ENCODE measurements at places on chromosomes 12 and 14.
A peak's percentile ranks its signal among the peaks of the same experiment; 100 is the strongest.

GRCh38 chr12:48247181-48247966, 44.3 kb upstream of the OR10AD1 start:
- no peak for DNase-seq

DNA sequence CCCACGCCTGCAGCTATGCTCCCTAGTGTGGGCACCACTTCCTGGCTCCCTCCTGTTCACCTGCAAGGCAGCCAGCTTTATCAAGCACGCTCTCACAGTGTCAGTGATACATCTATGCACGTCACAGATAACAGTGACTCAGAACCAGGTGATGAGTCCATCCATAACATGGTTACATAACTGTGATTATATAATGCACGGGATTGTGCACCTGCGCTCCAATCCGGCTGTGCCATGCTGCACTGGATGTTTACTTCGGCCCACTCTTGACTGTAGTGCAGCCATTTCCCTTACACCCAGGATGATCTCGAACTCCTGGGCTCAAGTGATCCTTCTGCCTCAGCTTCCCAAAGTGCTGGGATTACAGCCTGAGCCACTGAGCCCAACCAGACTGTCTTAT, 38.4 kb upstream of the CEP83 start:
- no peak for DNase-seq

GRCh38 chr12:114190971-114191370, 215.0 kb downstream of the TBX5 start:
- no peak for DNase-seq

DNA sequence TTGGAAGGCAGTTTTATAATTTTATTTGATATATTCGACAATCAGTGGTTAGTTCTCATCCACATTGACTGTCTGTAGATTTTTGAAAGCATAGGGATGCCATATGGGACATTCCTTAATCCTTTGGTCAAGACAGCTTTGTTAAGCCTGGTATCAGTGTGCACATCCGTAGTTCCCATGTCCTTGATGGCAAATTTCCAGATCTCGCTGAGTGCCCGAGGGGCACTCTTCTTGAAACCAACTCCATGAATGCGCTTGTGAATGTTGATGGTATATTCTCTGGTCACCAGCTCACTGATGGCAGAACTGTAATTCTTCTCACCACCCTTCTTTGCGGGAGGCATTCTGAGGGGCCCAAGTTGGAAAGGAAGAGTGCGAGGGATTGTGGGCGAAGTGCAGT, 6.1 kb upstream of the DENND5B start:
- DNase-seq: no peak

DNA sequence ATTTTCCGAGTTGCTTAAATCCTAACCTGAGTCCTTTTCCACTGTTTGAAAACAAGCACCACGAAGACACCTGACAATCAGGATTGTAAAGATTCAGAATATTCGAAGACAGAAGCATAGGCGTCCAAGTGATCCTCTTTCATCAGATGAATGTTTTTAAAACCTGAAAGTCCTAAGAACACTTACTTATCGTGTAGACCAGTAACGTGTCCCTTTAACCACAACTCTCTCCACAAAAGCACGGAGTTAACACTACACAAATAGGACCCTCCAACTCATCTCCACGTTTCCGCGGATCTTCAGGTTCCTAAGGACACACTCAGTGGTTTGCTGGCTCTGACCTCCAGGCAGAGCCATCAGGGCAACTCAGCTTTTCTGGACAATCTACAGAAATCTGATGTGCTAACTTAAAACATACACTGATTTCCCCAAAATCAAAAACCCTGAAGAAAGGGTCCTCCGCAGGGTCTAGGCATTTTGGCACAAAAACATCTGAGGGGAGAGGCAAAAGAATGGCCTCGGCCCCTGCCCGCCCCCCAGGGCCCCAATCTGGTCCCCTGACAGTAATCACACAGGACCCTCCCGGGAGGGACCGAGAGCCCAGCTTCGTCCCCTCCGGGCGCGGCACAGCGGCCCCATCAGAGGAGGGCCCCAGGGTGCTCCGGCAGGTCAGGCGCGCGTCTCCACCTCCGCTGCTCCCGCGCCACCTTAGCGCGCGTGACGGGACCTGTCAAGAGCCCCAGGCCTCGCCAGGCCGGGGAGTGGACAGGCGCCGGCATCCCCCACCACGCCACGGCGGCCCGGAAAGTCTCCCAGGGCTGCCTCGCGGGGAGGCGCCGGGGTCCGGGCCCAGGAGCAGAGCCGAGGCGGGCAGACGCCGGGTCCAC, 925 bp downstream of the DICER1 start:
- peak; percentile 30 for DNase-seq

DNA sequence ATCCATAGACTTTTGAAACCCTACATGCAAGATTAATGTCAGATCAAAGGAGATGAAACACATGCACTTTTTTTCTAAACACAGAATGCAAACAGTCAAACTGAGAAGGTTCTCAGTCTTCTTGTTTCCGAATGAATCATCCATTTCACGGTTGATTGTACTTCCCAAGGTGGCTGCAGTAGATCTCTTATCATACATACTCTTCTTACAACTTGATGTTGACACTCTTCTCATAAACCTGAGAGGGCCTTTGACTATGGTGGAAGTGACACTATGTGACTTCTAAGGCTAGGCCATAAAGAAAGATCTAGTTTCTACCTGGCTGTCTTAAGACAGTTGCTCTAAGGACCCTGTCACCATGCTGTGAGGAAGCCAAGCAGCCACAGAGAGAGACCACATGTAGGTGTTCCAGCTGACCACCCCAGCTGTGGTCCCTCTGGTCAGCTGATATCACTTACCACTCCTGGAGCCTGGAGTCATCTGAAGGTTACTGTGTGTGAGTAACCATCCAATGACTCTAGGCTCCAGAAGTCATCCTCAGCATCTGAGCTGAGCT, 67.2 kb upstream of the HMGA2 start:
- DNase-seq: no peak

- no peak for DNase-seq
Measured at GRCh38 chr14:101073598-101073965, 170.1 kb upstream of the RTL1 start.

- no peak for DNase-seq
Measured at GRCh38 chr14:78851189-78851588, 681.0 kb downstream of the NRXN3 start.

DNA sequence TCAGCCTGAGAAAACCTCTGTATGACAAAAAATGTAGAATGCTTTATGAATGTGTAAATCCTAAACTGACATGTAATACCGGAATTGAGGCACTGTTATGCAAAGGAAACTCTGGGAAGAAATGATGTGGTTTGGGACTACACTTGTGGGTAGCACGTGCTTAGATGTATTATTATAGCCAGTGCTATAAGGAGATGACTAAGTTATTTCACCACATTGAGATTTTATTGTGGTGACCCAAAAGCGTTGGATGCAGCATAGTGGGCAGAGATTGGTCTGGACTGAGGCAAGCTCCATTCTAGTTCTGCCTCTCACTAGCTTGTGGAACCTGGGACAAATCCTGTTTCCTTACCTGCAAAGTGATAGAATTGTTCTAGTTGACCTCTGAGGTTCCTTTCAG, 172.2 kb downstream of the SNAPC1 start:
- DNase-seq: no peak

DNA sequence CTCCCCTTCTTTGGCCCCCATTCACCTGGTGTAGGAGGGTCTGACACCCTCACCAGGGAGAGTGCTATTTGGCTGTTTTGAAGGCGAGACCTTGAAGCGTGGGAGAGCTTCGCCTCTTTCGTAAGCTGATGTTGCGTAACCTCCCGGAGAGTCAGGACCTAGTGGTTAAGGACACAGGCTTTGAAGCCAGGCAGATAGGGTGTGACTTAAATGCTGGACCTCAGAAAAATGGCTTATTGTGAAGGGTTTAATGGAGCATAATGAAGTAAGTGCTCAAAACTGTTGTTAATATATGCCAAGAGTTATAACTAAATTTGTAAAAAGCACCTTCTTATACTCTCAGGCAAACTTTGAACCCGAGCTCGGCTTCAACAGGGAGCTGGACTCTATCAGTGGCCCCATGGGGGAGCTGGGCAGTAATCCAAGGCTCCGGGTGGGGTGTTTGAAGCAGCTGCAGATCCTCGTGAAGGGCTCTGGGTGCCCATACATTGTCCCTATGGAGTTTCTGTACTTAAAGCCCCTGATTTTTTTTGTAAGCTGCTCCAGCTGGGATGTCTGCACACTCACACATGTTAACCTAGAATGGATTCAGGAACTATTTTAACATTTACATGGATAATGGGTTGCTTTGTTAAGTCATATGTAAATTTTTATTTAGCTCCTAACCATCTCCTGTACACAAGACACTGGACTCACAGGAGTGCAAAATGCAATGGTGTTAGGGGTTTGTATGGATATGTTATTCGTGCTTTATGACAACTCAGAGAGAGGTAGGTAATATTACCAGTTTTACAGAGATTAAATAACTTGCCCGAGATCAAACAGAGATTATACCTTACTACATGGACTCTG, 26.0 kb downstream of the PPFIBP1 start:
- DNase-seq: peak; percentile 50
